ENCODE measurements at places on chromosomes 6 and 20.

DNA sequence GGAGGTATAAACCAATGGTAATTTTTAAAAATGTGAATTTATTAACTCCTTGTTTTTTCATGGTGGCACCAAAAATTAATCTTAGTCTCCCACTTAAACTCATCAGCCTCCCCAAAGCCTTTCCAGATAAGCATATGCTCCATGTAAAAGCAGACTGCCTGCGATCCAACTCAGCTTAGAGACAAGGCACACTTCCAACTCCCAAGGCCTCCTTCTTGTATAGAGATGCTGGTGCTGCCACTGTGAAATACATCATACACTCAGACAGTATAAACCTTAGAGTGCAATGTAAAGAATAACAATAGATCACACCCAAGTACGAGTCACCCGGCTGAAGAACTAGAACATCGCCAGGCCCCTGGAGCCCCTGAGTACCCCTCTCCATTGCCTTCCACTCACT lies 2.0 kb downstream of the ANKRD6 start:
- H3K36me3 ChIP-seq = no peaks in the 10 kb centered on the region
- H3K27me3 ChIP-seq = no peaks in the 10 kb centered on the region
- H3K4me1 ChIP-seq = peaks cover 3% of the 10 kb centered on the region

DNA sequence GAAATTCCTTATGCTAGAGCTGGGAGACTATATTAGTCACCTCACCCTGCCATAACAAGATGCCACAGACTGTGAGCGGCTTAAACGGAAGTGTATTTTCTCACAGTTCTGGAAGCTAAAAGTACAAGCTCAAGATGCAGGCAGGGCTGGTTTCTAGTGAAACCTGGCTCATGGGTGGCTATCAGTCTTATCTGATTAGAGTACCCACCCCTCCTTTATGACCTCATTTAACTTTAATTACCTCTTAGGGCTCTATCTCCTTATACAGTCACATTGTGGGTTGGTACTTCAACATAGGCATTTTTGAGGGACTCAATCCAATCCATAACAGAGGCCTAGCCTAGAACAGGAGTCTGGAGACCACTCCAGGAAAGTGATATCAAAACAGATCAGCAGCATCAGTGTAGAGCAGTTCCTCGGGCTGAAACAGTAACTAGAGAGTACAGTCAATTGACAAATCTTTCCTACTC lies 2.3 kb upstream of the SNRNP48 start:
- no peaks in the 10 kb centered on the region for H3K4me1 ChIP-seq
- no peaks in the 10 kb centered on the region for H3K27me3 ChIP-seq
- DNase-seq = no peak
- H3K4me3 ChIP-seq = no peak overlapping the region
- H3K27ac ChIP-seq = no peak overlapping the region

DNA sequence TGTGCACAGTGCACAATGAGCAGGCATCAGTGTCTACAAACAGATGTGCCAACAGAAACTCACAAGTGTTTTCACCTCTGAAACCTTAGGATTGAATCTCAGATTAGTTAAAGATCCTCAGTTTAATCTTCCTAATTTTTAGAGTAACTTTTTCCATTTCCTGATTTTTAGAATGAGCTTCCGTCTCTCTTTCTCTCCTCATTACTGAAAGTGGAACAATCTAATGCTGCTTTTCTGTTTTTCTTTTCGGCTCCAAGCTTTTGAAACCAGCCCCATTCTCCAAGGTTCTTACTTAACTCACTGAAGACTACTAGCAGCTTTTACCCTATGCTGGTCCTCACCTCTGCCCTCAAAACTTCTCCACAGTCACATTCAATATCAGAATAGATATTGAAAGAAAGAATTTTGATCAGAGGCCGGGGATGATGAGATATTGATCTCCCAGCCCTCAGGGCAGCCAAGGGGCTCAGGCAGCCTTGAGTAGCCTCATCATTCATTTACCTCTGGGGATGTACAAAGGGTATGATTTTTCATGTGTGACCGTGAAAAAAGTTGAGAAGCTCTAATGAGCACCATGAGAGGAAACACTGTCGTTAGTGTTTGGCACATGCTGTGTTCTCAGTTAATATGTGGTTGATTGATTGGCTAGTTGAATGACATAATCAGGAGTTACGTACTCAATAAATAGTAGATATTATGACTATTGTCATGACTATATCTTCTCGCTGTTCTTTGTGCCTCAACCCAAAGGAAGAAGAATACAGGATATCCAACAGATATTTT lies 11.9 kb upstream of the STK38 start:
- no peak overlapping the region for H3K27ac ChIP-seq
- no peaks in the 10 kb centered on the region for H3K36me3 ChIP-seq
- DNase-seq = no peak
- H3K27me3 ChIP-seq = no peaks in the 10 kb centered on the region
- H3K4me3 ChIP-seq = no peak overlapping the region

DNA sequence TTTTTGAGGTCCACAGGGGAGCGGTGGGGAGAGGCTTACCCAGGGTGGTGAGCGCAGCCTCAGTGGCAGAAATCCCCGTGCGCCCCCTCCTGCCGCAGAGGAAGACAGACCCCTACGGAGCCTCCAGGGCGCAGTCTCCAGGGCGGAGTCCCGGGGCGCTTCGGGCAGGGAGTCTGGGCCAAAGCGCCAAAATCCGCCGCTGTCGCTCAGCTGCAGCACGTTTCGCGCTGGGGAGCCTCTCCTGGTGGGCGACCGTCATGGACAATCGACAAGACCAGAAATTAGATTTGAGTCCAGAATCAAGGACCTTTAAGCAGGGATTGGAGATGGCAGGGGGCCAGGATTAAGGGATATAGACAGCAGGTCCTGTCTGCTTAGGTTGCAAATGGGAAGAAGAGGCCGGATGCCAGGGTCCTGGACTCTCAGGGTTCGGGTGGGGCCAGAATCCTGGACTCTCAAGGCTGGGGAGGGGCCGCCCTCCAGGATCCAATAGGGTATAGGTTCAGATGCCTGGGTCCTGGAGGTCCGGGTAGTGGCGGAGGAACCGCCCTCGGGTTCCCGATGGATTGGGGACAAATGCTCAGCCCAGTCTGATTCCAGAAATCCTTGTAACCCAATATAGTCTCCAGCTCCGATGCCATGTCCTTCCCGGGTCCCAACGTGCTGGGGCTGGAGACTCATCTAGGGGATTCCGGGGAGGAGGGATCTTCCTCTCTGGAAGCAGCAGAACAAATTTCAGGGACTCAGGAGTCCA lies 7.9 kb upstream of the HLA-E start:
- H3K36me3 ChIP-seq = no peaks in the 10 kb centered on the region
- peaks cover 6% of the 10 kb centered on the region for H3K4me1 ChIP-seq
- no peak overlapping the region for H3K27ac ChIP-seq
- DNase-seq = no peak

DNA sequence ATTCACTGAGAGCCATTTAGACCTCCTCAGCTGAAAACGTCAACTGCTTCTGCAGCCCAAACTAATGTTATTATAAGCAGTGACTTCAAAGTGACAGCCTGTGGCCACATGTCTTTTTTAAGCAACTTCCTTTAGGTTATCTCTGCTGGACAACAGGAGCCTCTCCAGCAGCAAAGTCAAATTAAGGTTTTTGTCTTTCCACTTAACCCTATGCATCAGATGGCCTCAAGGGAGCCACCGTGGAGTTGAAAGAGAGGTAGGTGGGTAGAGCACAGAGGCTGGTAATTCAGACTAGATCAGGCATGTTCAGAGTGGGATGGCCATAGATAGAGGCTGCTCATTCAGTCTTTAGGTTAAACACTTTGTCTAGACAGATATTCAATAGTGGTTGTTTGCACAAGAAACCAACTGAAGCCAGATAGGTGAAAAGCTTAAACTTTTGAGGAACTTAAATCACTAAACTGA lies 300.6 kb upstream of the ECI2 start:
- H3K27ac ChIP-seq = no peak overlapping the region
- H3K36me3 ChIP-seq = no peaks in the 10 kb centered on the region
- no peaks in the 10 kb centered on the region for H3K27me3 ChIP-seq

DNA sequence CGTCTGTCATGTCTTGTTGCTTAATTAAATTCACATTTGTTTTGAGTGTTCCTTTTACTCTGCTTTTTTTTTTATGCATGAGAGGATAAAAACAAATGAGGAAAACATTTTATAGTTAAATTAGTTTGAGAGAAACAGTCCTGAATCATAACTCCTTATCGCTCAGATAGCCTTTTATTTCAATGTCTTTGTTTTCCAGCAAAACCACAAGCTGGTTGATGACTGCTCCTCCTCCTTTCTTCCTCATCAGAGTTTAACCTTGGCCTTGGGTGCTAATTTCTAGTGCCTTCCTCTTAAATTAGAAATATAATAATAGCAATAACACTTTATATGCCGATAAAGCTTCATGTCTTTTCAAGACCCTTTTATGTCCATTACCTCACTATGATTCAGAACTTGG lies 3.1 kb downstream of the NOX3 start:
- no peaks in the 10 kb centered on the region for H3K4me1 ChIP-seq
- H3K27ac ChIP-seq = no peak overlapping the region
- no peaks in the 10 kb centered on the region for H3K27me3 ChIP-seq
- no peak overlapping the region for H3K4me3 ChIP-seq
- no peak for DNase-seq

- H3K27me3 ChIP-seq = no peaks in the 10 kb centered on the region
- H3K27ac ChIP-seq = no peak overlapping the region
- no peaks in the 10 kb centered on the region for H3K36me3 ChIP-seq
- no peak for DNase-seq
- no peaks in the 10 kb centered on the region for H3K4me1 ChIP-seq
Observed at GRCh38 chr6:100304575-100304974, 160.1 kb downstream of the SIM1 start.

- H3K4me1 ChIP-seq = no peaks in the 10 kb centered on the region
- no peak overlapping the region for H3K4me3 ChIP-seq
- DNase-seq = no peak
- H3K27me3 ChIP-seq = no peaks in the 10 kb centered on the region
Observed at GRCh38 chr6:167973148-167973885, 24.2 kb upstream of the KIF25 start.

DNA sequence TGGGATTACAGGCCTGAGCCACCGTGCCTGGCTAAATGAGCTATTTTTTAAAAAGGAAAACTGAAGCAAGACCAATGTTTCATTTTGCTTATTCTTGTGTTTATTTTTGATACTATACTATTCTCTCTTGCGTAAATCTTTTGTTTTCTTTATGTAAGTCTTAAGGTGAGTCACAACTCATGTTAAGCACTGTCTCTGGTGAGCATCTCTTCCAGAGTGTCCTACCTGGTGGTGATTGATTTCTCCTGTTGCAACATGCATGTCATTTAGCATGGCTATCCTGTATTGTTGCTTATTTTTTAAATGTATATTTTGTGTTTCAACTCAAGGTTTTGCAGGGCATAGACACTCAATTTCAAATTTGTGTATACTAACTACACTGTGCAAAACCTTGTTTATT lies 336.0 kb downstream of the RFPL4B start:
- H3K4me3 ChIP-seq = no peak overlapping the region
- no peak overlapping the region for H3K27ac ChIP-seq
- no peaks in the 10 kb centered on the region for H3K27me3 ChIP-seq
- H3K4me1 ChIP-seq = no peaks in the 10 kb centered on the region
- no peaks in the 10 kb centered on the region for H3K36me3 ChIP-seq

DNA sequence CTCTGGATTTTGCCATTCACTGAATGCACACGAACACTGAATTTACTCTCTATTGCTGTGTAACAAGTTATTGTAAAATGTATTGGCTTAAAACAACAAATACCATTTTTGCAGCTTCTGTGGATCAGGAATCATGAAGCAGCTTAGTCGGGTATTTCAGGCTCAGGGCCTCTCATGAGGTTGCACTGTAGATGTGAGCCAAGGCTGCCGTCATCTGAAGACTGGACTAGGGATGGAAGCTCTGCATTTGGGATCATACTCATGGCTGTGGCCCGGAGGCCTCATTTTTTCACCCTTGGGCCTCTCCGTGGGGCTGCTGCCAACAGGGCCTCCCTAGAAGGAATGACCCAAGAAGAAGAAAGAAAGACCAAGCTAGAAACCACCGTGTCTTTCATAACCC lies 492.4 kb upstream of the CDH4 start:
- no peak overlapping the region for H3K27ac ChIP-seq
- DNase-seq = no peak
- no peaks in the 10 kb centered on the region for H3K36me3 ChIP-seq
- no peaks in the 10 kb centered on the region for H3K4me1 ChIP-seq

- H3K36me3 ChIP-seq = no peaks in the 10 kb centered on the region
- H3K4me1 ChIP-seq = no peaks in the 10 kb centered on the region
- H3K27me3 ChIP-seq = no peaks in the 10 kb centered on the region
- H3K4me3 ChIP-seq = no peak overlapping the region
- DNase-seq = no peak
Observed at GRCh38 chr6:158376631-158377081, 64.4 kb downstream of the TULP4 start.

- no peak for DNase-seq
- H3K27me3 ChIP-seq = no peaks in the 10 kb centered on the region
- H3K4me1 ChIP-seq = no peaks in the 10 kb centered on the region
- H3K4me3 ChIP-seq = no peak overlapping the region
- H3K27ac ChIP-seq = no peak overlapping the region
- H3K36me3 ChIP-seq = no peaks in the 10 kb centered on the region
Observed at GRCh38 chr20:48141660-48142515, 356.6 kb upstream of the SULF2 start.

DNA sequence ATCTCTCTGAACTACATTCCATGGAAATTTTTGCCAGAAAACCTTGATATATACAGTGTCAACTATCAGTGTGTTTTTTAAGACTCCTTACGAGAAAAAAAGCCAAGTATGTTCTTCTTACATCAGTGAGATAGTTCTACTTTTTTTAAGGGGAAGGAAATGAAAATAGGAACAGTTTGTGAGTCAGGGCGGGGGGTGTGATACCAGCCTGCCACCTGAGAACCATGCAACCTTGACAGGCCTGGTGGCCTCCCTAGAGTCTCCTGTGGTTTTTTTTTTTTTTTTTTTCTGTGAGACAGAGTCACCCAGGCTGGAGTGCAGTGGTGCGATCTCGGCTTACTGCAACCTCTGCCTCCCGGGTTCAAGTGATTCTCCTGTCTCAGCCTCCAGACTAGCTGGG lies 96.3 kb upstream of the GCM1 start:
- DNase-seq = no peak
- H3K27me3 ChIP-seq = no peaks in the 10 kb centered on the region
- H3K36me3 ChIP-seq = no peaks in the 10 kb centered on the region
- peaks cover 3% of the 10 kb centered on the region for H3K4me1 ChIP-seq
- H3K4me3 ChIP-seq = no peak overlapping the region
- no peak overlapping the region for H3K27ac ChIP-seq

DNA sequence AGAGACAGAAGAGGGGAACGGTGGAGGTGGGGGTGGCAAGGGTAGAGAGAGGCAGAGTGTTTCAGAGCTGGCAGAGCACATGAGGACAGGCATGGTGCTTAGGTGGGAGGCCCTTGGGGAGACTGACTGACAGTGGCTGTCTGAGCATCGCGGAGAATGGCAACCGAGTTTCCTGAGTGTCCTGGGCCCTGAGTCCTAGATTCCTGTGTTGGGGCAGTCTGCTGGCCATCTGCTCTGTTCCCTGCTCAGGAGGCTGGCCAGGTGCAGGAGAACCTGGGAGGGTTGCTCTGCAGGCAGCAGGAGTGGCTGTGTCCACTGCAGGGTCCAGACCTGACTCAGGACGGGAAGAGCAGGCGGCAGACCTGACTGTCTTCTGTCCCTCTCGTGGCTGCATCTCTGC lies 248.9 kb downstream of the LRFN2 start:
- no peaks in the 10 kb centered on the region for H3K27me3 ChIP-seq
- no peaks in the 10 kb centered on the region for H3K36me3 ChIP-seq
- no peaks in the 10 kb centered on the region for H3K4me1 ChIP-seq

Measured in ascending aorta (tissue), 2 donors.